Glomerular endothelial cell (primary cell): ENCODE measurements at places on chromosomes 16 and 17. TPM values are rescaled to one million over a fixed set of nuclear protein-coding genes. Genes with fewer than 3 reads are reported as not detected.

ABI3 gene
- 22.3 and 26.2 TPM in 2 replicates for total RNA-seq

CAPNS2 gene
- 0.82 TPM in 1 of 2 replicates, not detected in the other for total RNA-seq

DNA sequence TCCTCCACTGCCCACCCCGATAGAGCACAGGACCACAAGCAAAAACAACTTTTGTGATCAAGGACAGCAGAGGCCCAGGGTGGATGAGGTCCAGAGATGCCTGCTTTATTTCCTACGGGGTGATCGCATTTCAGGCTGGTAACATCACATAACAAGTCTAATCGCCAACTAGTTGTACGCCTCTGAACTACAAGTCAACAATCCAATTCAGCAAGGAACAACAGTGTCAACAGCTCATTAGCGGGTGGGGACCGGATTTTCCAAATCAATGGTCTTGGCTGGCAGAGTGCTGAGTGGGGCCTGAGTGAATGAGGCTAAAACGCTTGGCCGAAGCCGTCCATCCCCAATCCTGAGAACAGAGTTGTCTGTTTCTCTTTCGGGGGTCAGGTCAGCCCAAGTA is 17.1 kb downstream of the MRM3 start:
- DNase-seq: no peak

DNA sequence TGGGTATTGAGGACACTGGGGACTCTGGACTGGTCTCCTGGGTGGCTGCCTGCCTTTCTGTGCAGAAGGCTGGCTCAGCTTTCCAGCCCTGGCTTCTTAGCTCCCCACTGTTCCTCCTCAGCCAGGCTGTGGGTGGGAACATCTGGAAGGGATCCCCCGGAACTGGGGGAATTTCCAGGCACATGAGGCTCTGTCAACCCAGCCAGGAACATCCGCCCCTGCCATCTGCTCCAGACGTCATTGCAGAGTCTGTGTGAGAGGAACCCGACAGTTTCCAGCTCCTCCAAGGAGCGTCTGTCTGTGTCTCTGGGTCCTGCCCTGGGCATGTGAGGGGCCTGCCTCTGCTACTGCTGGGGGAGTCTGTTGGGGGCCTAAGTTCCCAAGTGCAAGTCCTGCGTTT is 36.2 kb upstream of the CRHR1 start:
- DNase-seq: no peak

DNA sequence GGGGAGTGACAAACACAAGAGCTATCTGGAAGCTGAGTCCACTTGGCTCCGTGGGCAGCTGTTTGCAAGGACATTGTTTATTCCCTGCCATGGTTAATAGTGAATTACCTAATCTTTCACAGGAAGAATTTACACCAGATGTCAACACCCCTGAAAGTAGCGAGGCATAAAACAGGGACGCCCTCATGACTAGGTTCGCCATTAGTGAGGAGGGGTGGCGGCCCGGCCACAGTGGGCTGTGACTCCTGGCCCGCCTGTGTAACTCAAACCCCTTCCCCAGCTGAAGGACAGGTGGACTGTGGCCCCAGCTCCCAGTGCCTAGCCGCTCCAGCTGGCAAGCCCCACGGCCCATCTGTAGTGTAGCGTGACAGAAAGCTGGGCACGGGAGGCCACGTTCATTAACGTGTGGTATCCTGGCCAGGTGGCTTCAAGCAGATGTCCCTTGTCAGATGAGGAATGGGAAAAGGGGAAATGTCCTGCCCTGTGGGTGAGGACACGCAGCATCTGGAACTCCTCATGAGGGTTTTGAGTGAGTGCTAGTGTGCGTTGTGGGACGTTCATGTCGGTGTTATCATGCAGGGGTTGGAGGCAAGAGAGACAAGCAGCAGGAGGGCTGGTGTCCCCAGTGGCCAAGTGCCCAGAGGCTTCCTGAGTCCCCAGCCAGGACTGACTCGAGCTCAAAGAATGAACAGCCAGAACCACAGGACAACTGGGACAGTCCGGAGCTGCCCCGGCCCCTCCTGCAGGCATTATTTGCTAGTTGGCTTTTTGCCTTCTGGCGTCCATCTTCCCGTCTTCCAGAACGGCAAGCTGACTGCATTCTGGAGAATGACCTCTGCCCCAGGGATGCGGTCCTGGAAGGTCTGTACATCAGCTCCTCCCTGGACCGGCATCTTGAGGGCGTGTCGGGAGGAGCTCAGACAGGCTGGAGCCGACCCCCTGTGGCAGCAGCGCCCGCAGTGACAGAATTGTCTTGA is 19.2 kb downstream of the KDM8 start:
- DNase-seq: no peak

DNA sequence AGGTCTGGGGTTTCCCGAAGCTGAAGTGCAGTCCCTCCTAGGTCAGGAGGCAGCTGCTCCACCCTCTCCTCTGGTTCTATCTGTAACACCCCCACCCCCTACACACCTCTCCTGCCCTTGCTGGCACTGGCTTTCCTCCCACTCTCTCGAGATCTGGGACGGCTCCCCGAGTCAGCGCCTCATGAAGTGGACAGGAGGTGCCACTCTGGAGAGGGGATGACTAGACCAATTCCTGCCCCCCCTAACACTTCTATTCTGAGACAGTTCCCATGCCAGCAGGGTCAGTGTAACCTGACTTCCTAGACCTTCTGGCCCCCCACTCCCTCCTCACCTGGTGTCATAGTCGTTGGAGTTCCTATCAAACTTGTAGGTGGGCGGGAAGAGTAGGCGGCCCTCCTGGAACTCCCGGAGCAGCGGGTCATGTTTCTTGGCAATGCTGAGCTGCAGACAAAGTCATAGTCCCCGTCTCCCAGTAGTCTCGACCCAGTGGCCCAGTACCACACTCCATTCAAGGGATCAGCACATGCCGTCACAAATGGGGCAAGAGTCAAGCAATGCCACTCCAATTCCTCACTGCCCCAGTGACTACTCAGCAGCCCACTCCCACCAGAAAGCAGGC is 9.7 kb downstream of the INPP5K start:
- DNase-seq: no peak

- DNase-seq: no peak
Measured at GRCh38 chr16:88566158-88566557, 4.0 kb upstream of the ZC3H18 start.

SYCE1L gene
- total RNA-seq: 2.1 and 11.6 TPM in 2 replicates

DNASE1 gene
- 11.8 and 14.8 TPM in 2 replicates for total RNA-seq

DNA sequence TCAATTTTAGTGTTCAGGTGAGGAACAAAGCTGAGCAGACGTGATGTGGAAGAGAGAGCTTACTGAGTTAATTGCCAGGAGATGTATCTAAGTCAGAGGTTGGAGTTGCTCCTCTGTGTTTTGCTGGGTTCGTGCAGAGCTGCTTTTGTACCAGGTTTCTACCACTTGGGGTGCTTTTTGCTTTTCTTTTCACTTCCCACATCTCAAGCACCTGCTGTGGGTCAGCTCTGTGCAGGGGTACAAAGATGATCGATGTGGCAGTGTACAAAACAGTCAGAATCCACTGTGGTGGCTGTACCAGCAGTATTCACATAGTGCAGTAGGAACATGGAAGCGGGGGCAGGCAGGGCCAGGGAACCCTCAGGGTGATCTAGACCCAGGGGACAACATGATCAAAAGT is 14.8 kb downstream of the UNK start:
- DNase-seq: no peak

- DNase-seq: no peak
Measured at GRCh38 chr17:56870081-56870651, 36.2 kb downstream of the DGKE start.

PLCG2 gene
- total RNA-seq: 26.4 and 36.8 TPM in 2 replicates

GRCh38 chr17:73317513-73318426 is 6.0 kb upstream of the CDC42EP4 start:
- DNase-seq: no peak

PPM1E gene
- 0.05 TPM in 1 of 2 replicates, not detected in the other for total RNA-seq

- DNase-seq: no peak
Measured at GRCh38 chr17:31489295-31490018, 98.0 kb downstream of the RAB11FIP4 start.
